ENCODE measurements at places on chromosomes 6 and 20. TPM values are rescaled to one million over a fixed set of nuclear protein-coding genes. Genes with fewer than 3 reads are reported as not detected.

KAT14 gene
- 21.5 TPM for total RNA-seq

DNA sequence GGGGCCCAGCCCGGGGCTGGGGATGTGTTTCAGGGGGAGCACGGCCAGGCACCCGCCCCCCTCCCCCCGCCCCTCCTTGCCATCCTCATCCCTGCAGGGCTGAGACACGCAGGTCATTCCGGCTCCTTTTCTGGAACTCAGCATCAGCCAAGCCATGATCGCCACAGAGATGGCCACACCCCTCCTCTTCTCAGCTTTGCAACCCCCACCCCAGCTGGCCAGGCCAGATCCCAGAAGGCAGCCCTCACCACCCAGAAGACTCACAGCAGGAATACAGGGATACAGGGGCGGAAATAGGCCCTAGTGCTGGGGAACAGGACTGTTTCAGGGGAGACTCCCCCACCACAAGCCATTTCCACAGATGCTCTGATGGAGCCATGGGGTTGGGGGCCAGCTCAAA, 33.5 kb downstream of the YTHDF1 start:
- no peak for DNase-seq

ZBTB46 gene
- 27.3 TPM for total RNA-seq

ADGB gene
- not detected for total RNA-seq

PDCD2 gene
- 78.5 TPM for total RNA-seq

GABRR2 gene
- not detected for total RNA-seq

GRCh38 chr6:4670824-4671409, 105.3 kb upstream of the CDYL start:
- no peak for DNase-seq

- DNase-seq: no peak
Observed at GRCh38 chr20:16916165-16916564, 168.0 kb downstream of the OTOR start.

GRCh38 chr6:134642819-134643218, 307.1 kb downstream of the ALDH8A1 start:
- no peak for DNase-seq

DNA sequence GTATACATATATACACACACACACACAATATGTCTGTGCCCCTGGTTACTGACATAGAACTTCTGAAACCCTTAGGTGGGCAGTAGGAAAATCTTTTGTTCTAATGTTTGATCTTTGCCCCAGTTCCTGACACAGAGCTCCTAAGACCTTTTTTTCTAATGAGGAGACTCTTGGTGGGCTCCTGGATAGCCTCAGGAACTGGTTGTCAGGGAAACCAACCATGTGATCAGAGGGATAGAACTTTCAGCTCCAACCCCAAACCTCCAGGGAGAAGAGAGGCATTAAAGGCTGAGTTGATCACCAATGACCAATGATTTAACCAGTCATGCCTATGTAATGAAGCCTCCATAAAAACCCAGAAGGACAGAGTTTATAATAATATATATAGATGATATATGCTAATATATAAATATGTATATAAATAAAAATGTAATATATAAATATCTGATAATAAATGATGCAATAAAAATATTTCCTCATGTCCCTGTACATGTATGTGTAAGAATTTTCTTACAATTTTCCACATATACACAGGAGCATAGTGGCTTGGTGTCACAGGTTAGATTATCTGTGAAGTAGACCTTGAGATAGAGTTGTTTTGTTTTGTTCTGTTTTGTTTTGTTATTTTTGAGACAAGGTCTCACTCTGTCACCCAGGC, 93.3 kb downstream of the GPX5 start:
- DNase-seq: no peak

NR2E1 gene
- total RNA-seq: not detected

DNA sequence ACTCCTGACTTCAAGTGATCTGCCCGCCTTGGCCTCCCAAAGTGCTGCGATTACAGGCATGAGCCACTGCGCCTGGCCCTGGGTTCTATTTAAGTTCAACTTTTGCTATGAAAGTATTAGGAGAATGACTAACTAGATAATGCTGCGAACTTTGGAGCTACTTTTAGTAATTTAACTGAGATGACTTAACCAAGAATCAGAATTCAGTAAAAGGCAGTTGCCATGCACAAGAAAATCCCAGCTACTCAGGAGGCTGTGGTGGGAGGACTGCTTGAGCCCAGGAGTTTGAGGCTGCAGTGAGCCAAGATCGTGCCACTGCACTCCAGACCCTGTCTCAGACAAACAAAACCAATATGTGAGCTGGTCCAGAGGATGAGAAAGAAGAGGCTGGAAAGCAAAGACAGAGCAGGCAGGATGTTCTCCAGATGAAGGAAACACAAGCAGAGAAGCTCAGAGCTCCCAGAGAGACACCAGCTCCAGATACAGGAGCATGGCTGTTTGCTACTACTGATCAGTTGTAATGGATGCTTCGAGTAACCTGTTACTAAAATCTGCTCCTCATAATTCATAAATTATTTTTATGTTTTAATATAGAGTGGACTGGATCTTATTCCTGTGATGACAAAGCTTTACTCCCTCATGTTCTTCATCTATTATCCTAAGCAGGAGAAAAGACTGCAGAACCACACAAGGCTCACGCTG, 23.9 kb downstream of the ZNF217 start:
- peak; percentile 4 for DNase-seq

- no peak for DNase-seq
Observed at GRCh38 chr6:111263837-111264236, 176.5 kb downstream of the SLC16A10 start.

CD93 gene
- total RNA-seq: not detected

- no peak for DNase-seq
Observed at GRCh38 chr6:82260997-82261732, 13.6 kb upstream of the IBTK start.

DNA sequence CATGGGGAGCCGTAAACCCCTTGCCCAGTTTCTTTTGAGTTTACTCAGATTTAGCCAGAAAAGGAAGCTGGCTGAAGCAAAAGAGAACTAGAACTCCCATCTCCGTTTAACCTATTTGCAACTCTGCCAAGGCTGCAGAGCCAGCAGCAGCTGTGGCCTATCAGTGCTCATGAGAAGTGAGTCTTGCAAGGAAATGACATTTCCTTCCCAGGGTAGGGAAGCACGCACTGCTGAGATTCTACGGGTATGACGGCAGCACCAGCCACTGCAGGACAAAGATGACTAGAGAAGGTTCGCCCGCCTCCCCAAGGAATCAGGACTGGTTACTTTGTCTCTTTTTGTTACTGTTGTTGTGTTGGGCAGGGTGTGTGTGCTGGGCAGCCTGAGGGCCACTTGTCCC, 47.6 kb downstream of the PPP1R3G start:
- peak; percentile 75 for DNase-seq

DNA sequence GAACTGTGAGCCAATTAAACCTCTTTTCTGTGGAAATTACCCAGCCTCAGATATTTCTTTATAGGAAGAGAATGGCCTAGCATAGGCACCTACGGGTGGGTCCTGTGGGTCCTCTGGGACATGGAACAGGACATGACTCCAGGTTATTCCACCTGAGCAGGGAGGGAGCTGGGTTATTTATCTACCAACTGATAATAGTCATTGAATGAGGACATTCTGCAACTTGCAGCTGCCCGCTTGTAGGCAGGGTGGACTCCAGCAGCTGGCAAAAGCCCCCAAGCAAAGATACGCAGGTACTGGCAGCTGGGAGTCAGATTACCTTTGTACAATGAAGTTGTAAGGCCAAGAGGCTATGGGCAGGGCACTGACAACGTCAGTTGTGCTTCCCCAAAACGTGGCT, 1.4 kb upstream of the BANF2 start:
- DNase-seq: no peak

GRCh38 chr6:157864185-157864761, 41.2 kb downstream of the SNX9 start:
- DNase-seq: no peak

GRCh38 chr20:18180815-18181214, 43.2 kb downstream of the KAT14 start:
- DNase-seq: no peak

LST1 gene
- not detected for total RNA-seq

TENT5A gene
- total RNA-seq: 1.6 TPM

SOD2 gene
- total RNA-seq: 80.5 TPM

- no peak for DNase-seq
Observed at GRCh38 chr6:147192278-147192911, 11.8 kb upstream of the STXBP5 start.

RFX6 gene
- total RNA-seq: not detected

GRCh38 chr6:144321839-144322591, 36.9 kb downstream of the UTRN start:
- no peak for DNase-seq

DNA sequence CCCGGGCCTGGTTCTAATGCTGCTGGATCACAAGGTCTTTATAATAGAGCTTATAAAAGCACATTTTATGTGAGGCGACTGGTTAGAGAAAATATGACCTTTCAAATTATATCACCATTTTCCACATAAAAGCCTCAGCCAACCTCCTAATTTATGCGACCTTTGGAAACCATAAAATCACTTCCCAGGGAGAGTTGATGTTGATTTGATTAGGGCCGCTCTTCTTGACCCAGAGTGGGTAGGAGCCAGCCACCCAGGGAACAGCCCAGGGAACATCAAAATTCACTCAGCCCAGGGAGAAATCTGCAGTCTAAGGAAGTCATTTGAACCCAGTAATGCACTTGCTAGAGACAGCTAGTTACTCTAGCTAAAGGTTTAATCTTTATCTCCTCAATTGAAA, 79.8 kb upstream of the TENT5A start:
- DNase-seq: no peak

- DNase-seq: no peak
Observed at GRCh38 chr6:121549736-121550135, 114.3 kb downstream of the GJA1 start.

DNA sequence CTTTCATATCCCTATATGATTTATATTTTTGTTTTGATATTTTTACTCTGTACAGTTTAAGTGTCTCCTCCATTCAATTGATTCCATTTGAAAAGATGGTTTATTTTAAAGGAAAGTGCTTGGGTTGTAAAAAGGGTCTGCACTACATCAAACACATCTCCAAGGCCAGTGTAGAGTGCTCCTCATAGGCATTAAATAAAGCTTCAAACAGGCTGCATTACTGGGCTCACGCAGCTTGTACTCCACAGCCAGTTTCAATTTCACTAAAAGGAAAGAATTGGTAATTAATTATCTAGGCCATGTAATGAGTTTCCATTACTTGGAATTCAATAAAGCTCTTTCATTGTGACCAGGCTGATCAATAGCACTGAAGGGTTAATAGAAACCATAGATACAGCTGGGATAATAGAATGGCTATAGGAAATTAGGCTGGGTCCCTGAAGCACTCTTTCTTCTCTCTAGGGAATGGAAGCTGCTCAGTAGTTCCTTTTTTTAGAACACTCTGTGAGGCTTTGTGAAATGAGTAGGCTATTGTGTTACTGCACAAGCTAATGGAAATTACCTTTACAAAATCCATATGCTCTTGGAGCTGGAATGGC, 442.2 kb downstream of the RNF144B start:
- DNase-seq: no peak

NRSN1 gene
- not detected for total RNA-seq

DNA sequence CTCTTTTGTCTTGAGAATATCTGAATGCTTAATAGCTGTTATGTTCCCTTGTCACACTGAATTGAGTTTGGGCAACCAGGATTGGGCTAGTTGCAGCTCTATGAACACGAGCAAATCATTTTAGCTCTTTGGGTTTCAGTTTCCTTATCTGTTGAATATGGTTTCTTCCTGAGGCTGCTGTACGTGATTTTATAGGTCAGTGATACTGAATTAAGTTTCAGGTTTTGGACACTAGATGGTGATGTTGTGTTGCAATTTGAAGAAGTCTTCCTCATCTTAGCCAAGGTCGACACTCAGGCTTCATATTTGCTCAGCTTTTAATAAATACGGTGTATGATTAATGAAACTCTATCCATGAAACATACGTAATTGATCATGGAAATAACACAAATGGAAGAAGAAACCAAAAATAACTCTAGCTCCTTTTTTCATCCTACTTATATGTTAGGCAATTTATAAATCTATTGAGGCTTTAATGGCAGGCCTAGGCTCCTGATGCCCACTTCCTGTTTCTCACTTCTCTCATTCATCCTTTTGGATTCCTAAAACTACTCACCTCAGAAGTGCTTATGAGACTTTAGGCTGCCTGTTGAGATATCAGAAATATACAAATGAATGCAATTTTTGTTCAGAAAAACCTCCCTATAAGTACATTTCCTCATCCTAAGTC, 354.1 kb upstream of the MAP3K7 start:
- no peak for DNase-seq

GRCh38 chr6:75546381-75546780, 52.8 kb upstream of the FILIP1 start:
- no peak for DNase-seq

- peak; percentile 74 for DNase-seq
Observed at GRCh38 chr6:20211037-20211940, 980 bp downstream of the MBOAT1 start.

GRCh38 chr6:41572613-41573012, 26.4 kb downstream of the FOXP4 start:
- no peak for DNase-seq

- no peak for DNase-seq
Observed at GRCh38 chr6:1593286-1593957, 16.3 kb upstream of the FOXC1 start.

DNA sequence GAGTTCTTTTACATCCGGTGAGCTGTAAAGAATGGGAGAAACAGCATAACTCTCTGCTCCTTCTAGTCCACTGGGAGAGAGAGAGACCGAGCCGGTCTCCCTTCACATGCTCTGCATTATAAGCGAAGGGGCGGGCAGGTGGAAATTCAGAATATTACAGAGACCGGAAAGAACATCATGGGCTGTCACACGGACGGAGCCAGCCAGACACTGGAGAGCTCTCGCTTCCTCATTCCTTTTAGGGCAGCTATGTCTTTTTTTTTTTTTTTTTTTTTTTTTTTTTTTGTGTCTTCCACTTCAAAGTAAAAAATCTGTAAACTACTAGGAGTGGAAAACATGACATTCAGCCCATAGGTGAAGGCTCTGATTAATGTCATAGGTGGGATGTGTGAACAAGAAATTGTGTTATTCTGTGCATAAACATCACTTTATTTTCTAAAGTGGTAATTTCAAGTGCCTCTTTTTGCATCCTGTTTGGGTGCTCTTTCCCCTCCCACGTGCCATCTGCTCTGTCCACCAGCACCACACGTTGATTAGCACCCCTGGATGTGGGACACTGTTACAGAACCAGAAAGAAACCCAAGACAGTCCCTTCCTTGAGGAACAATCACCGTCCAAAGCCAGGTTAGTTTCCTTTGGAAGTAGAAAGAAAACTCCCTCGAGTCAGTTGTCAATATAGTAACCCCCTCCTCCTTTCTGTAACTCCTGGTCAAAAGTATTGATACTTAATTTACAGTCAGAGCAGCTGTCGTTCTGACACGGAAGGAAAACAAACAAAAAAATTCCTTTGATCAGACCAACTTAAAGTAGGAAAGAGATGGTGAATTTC, at the start of gene TAGAP:
Gene TAGAP, minus strand, starts transcription at position 93 of the 829 bp plus-strand sequence. CDS start 845 bp downstream, outside the sequence.
- no peak for DNase-seq

- no peak for DNase-seq
Observed at GRCh38 chr6:78476561-78476960, 390.8 kb upstream of the IRAK1BP1 start.

DNA sequence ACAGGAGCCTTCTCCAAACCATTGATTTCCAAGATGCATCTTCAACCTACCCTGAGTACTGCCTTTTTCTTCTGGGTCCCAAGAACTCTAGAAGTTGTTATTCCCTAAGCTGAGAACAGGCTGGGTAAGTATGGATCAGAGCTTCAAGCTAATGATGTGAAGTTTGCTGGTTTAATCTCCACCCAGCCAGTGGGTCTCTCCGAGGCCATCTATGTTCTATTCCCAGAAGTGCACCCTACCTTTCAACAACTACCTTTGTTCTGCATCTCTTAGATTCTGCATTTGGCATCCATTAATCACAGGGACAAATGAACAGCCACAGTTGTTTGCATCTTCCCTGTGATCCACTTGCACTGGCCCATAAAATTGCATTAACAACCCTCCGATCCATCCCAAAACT, 246.2 kb downstream of the HIVEP2 start:
- no peak for DNase-seq

All from H9 (cell line).